Cardiac septum (tissue), 1 donor: ENCODE measurements at places on chromosomes 16 and 17. TPM values are rescaled to one million over a fixed set of nuclear protein-coding genes. Genes with fewer than 3 reads are reported as not detected.

The RNF112 gene
- total RNA-seq, result 2.5 TPM

The SSTR5 gene
- total RNA-seq, result 0.57 TPM

The SLC5A11 gene
- total RNA-seq, result not detected

The FKBP10 gene
- 17.7 TPM for total RNA-seq

The TRPV2 gene
- 9.1 TPM for total RNA-seq

The WNT3 gene
- total RNA-seq, result 0.89 TPM

The GAST gene
- total RNA-seq, result not detected

The KRT31 gene
- total RNA-seq, result not detected

The TXNL4B gene
- total RNA-seq, result 5.8 TPM

The LITAFD gene
- total RNA-seq, result not detected

The CCDC40 gene
- total RNA-seq, result 9.0 TPM

The SOX15 gene
- total RNA-seq, result 1.1 TPM

The GAS2L2 gene
- total RNA-seq, result 0.08 TPM

The CES3 gene
- total RNA-seq, result 0.62 TPM

The RDM1 gene
- not detected for total RNA-seq

The SLC38A8 gene
- not detected for total RNA-seq

The NOG gene
- not detected for total RNA-seq

The ANKRD11 gene
- total RNA-seq, result 77.9 TPM

The ZSCAN32 gene
- total RNA-seq, result 7.2 TPM
